Spinal cord (tissue), 10 donors: ENCODE measurements at places on chromosomes 11 and 22.

DNA sequence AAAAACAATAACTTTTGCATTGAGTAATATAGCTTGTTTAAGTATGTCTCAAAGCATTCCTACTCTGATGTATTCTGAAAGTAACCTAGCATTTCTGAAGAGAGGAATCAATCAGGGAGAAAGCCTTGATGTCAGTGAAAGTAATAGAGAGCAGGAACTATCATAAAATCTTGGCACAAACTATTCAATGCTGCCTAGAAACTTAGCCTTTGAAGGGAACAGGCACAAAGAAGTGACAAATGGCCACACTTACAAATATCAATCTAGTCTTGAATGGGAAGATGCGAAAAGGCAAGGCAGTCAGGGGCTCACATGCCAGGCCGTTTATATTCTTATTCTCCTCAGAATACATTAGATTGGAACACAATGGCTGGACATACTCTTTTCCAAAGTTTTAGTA lies 576.5 kb upstream of the ANO3 start:
- H3K27me3 ChIP-seq, result no peaks in the 10 kb centered on the region
- no peak for DNase-seq
- no peaks in the 10 kb centered on the region for H3K4me1 ChIP-seq
- H3K4me3 ChIP-seq, result no peak overlapping the region
- no peak overlapping the region for H3K27ac ChIP-seq

- no peak for DNase-seq
- H3K4me1 ChIP-seq, result peaks cover 8% of the 10 kb centered on the region
- no peaks in the 10 kb centered on the region for H3K27me3 ChIP-seq
- no peaks in the 10 kb centered on the region for H3K36me3 ChIP-seq
- no peak overlapping the region for H3K27ac ChIP-seq
These were observed 39.9 kb downstream of the CD44 start for GRCh38 chr11:35178873-35179272.

GRCh38 chr11:77397631-77398030 lies 76.3 kb downstream of the PAK1 start:
- H3K4me3 ChIP-seq, result no peak overlapping the region
- DNase-seq, result no peak
- no peaks in the 10 kb centered on the region for H3K36me3 ChIP-seq
- no peak overlapping the region for H3K27ac ChIP-seq

GRCh38 chr11:107646783-107647182 lies 55.8 kb downstream of the ELMOD1 start:
- peaks cover 3% of the 10 kb centered on the region for H3K36me3 ChIP-seq
- H3K27me3 ChIP-seq, result no peaks in the 10 kb centered on the region
- H3K4me3 ChIP-seq, result no peak overlapping the region
- DNase-seq, result no peak

GRCh38 chr11:35260342-35260985 lies 121.5 kb downstream of the CD44 start:
- no peaks in the 10 kb centered on the region for H3K36me3 ChIP-seq
- H3K27ac ChIP-seq, result no peak overlapping the region
- H3K4me3 ChIP-seq, result no peak overlapping the region

DNA sequence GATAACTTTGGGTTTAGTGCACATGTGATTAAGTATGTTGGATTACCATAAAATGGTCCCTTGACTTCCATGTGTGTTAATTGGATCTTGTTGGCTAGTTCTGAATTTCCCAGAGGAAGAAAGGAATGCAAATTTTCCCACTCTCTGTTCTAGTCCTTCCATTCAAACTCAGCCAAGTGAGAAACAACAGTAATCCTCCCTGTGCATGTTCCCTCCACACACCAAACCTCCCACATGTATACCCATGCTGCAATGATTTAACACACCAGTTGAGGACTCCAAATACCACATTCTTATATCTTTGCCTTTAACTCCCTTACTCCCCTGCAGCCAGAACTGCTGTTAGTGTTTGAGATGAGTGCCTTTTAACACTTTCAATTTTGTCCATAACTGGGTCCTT lies 1158.9 kb downstream of the DLG2 start:
- no peaks in the 10 kb centered on the region for H3K27me3 ChIP-seq
- no peak overlapping the region for H3K4me3 ChIP-seq
- H3K36me3 ChIP-seq, result no peaks in the 10 kb centered on the region
- DNase-seq, result peak; percentile 35
- no peaks in the 10 kb centered on the region for H3K4me1 ChIP-seq
- H3K27ac ChIP-seq, result no peak overlapping the region

DNA sequence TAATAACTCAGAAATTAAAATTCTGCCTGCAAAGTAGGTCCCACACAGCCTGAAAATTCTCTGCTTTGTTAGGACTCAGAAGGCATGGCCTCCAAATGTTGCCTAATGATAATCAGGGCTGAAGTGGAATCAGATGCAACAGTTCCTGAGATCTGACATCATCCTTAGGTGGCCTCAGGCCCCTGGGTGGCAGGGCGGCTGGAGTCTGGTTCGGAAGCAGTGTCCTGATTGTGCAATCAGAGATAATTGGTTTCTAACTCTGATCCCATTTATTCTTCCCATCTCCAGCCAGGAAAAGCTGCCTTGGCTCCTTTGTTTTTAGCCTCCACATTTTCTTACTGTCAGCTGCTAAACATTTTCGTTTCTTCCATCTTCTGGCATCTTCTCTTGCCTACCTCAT lies 399.3 kb downstream of the OPCML start:
- DNase-seq, result no peak
- H3K4me3 ChIP-seq, result no peak overlapping the region

DNA sequence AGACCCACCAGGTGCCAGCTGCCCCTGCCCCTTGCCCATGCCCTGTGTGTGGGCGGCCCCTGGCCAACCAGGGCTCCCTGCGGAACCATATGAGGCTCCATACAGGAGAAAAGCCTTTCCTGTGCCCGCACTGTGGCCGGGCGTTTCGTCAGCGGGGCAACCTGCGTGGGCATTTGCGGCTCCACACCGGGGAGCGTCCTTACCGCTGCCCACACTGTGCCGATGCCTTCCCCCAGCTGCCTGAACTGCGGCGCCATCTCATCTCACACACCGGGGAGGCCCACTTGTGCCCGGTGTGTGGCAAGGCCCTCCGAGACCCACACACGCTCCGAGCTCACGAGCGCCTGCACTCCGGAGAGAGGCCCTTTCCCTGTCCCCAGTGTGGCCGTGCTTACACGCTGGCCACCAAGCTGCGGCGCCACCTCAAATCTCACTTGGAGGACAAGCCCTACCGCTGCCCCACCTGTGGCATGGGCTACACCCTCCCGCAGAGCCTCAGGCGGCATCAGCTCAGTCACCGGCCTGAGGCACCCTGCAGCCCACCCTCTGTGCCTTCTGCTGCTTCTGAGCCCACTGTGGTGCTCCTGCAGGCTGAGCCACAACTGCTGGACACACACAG lies 4.3 kb downstream of the ZNF408 start:
- no peaks in the 10 kb centered on the region for H3K27me3 ChIP-seq
- peaks cover 9% of the 10 kb centered on the region for H3K4me1 ChIP-seq
- H3K36me3 ChIP-seq, result peaks cover 64% of the 10 kb centered on the region
